Ascending aorta (tissue), 2 donors: ENCODE measurements at places on chromosomes 1 and 21. TPM values are rescaled to one million over a fixed set of nuclear protein-coding genes. Genes with fewer than 3 reads are reported as not detected.
A peak's percentile ranks its signal among the peaks of the same experiment; 100 is the strongest.

GRCh38 chr1:42744148-42744413 is 4.0 kb upstream of the CLDN19 start:
- peaks cover 27% of the 10 kb centered on the region for H3K36me3 ChIP-seq
- no peak overlapping the region for H3K4me3 ChIP-seq
- H3K4me1 ChIP-seq, result no peaks in the 10 kb centered on the region
- H3K27ac ChIP-seq, result no peak overlapping the region
- no peak for DNase-seq

DNA sequence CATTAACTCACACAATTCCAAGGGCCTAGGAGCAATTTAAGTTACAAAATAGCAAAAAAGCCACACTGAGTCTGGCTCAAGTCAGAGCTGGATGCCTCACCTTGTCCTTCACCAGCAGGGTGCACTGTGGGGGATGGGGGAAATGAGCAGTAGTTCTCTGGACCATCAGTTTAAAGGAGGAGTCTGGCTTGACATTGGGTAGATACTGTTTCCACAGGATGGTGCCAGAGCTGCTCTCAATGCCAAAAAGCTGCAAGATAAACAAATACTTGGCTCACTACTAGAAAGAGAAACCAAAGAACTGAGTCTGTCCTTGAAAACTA is 18.8 kb downstream of the EMC1 start:
- DNase-seq, result peak; percentile 8
- peaks cover 96% of the 10 kb centered on the region for H3K36me3 ChIP-seq
- no peak overlapping the region for H3K4me3 ChIP-seq
- H3K27me3 ChIP-seq, result no peaks in the 10 kb centered on the region

DNA sequence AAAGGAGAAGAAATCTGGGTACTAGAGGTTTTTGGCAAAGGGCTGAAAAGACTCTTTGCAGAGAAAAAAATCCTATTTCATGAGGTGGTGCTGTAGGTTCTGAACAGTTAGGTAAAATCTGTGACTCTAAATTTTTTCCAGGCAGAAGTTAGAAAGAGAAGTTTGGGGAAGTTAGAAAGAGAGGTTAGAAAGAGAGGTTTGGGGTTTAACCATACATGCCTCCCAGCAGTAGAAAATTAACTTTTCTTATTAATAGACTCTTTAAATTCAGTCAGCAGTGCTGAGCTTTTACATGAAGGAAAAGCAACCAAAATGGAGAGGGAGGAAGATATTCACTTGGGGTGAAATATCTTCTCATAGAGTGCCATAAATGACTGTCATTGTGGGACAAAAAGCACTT is 12.2 kb downstream of the AMY1C start:
- H3K4me1 ChIP-seq, result no peaks in the 10 kb centered on the region
- H3K27ac ChIP-seq, result no peak overlapping the region
- DNase-seq, result no peak
- no peaks in the 10 kb centered on the region for H3K27me3 ChIP-seq
- no peaks in the 10 kb centered on the region for H3K36me3 ChIP-seq

DNA sequence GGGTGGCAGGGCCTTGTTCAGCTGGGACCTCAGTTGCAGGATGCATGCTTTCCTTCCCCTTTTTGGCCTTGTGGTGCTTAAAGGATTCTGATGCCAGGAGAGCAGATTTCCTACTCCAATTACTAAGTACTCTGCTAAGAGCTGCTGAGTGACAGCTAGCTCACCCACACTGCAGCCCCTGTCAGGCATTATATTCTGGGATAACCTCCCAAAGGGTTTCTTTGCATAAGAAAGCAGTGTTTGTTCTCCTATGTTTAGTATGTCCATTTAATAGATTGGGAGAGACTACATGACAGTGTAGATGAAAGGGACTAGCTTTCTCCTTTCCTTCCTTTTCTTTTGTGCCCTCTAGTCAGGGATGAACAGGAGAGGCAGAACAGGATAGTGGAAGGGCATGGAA is 100.7 kb downstream of the FAM78B start:
- H3K27me3 ChIP-seq, result no peaks in the 10 kb centered on the region
- DNase-seq, result no peak
- no peak overlapping the region for H3K27ac ChIP-seq
- peaks cover 3% of the 10 kb centered on the region for H3K4me1 ChIP-seq
- no peaks in the 10 kb centered on the region for H3K36me3 ChIP-seq
- no peak overlapping the region for H3K4me3 ChIP-seq

DNA sequence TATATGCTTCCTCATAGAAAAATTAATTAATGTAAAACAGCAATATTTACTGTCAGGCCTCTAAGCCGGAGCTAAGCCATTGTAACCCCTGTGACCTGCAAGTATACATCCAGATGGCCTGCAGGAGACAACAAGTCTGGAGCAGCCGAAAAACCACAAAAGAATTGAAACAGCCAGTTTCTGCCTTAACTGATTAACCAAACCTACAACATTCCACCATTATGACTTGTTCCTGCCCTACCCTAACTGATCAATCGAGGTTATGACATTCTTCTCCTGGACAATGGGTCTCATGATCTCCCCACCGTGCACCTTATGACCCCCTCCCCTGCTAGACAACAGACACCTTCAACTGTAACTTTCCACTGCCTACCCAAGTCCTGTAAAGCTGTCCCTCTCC is 205.8 kb upstream of the DUSP10 start:
- H3K4me1 ChIP-seq, result no peaks in the 10 kb centered on the region
- H3K27ac ChIP-seq, result no peak overlapping the region
- H3K36me3 ChIP-seq, result no peaks in the 10 kb centered on the region
- H3K27me3 ChIP-seq, result no peaks in the 10 kb centered on the region

DNA sequence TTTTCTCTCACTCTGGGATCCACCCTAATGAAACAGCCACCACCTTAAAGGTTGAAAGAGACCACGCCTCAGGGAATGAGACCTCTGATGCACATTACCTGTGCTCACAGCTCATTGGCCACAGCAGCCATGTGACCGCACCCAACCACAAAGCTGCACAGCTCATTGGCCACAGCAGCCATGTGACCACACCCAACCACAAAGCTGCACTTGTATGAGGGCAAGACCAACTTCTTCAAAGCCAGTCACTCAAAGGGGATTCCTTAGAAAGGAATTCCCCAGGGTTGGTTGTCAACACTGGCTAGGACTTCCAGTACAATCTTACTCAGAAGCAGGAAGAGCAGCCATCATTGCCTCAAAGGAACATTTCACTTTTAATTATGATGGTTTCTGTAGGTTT is 43.6 kb upstream of the PDE9A start:
- no peak overlapping the region for H3K27ac ChIP-seq
- DNase-seq, result peak; percentile 30
- no peaks in the 10 kb centered on the region for H3K27me3 ChIP-seq
- no peaks in the 10 kb centered on the region for H3K4me1 ChIP-seq
- no peak overlapping the region for H3K4me3 ChIP-seq
- H3K36me3 ChIP-seq, result no peaks in the 10 kb centered on the region

HUNK gene
- 0.64 TPM for total RNA-seq

GJB4 gene
- not detected for total RNA-seq

ATP6V1G3 gene
- not detected for total RNA-seq
